ENCODE measurements at places on chromosomes 1 and 21.

GRCh38 chr1:11412141-11412540 is 66.8 kb upstream of the DISP3 start:
- no peak for DNase-seq

GRCh38 chr1:44717653-44718052 is 13.3 kb downstream of the RNU5D-1 start:
- DNase-seq, result no peak

DNA sequence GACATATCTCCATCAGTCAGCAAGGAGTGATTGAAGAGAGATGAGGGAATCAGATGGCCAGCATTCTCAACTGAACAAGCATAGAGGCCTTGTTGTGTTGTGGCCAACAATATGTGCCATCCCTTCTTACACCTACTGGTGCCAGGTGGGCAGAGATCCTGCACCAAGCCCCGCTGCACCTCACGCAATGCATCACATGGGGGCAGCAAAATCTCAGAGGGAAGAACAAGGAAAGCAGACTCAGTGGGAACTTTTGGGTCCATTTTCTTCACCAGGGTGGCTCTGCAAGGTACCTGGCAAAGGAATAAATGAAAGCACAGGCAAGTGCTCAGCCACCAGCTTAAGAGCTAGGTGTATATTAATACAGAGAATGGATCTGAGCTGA is 33.2 kb downstream of the HSD3B2 start:
- DNase-seq, result no peak

DNA sequence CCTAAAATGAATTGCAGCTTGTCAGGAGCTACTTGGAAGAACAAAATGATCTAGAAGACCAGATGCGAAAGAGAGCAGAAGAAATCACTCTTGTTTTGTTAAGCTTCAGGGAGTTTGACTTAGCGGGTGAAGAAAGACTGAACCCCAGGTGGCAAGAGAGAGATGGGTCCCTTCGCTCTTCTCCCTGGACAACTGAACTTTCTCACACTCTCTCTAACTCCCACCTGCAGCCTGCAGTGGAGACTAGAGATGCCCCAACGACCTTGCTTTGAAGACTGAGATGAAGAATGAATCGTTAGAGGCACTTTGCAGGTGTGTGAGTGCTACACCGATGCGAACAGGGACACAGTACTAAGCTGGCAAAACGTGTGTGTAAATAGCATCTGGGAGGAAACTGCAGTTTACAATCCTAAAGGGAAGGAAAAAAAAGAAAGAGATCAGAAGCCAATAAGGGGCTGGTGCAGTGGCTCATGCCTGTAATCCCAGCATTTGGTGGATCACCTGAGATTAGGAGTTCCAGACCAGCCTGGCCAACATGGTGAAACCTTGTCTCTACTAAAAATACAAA is 64.5 kb upstream of the LYST start:
- no peak for DNase-seq

GRCh38 chr1:172906778-172907592 is 143.8 kb downstream of the TNFSF18 start:
- no peak for DNase-seq

DNA sequence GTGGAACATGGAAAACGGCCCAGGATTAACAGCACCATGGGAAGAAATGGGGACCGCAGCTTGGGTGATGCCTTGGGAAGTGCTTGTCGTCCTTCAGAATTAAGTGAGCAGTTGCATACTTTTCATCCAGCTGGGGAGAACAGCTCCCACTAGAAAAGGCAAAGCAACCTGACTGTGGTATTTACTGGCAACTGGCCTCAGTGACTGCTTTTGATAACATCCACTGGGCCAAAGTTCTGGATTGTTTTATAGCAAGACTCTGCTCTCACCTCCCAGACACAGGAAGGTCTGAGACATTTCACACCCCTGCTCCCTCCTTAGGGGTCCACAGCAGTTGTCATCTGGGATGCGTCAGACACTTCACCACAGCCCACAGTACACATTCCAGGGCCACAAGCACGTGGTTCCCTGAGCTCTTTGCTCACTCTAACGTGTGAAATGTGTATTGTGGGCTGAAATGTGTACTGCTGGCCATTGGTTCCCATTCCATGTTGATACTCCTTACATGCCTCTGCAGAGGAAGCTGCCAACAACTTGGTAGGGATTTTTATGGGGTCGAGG is 6.6 kb downstream of the PAPPA2 start:
- DNase-seq, result no peak

GRCh38 chr1:235063068-235063765 is 65.4 kb downstream of the TOMM20 start:
- DNase-seq, result no peak

DNA sequence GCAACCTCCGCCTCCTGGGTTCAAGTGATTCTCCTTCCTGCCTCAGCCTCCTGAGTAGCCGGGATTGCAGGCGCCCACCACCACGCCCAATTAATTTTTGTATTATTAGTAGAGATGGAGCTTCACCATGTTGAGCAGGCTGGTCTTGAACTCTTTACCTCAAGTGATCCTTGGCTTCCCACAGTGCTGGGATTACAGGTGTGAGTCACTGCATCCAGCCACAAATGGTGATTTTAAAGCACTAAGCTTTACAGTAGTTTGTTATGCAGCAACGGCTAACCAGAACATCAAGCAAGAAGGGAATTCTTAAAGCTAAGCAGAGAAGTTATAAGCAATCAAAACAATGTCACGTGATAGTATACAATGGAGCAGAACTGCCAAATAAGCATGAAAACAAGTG is 65.7 kb downstream of the NVL start:
- DNase-seq, result no peak

- no peak for DNase-seq
Observed at GRCh38 chr1:58331156-58331555, 215.4 kb downstream of the OMA1 start.

DNA sequence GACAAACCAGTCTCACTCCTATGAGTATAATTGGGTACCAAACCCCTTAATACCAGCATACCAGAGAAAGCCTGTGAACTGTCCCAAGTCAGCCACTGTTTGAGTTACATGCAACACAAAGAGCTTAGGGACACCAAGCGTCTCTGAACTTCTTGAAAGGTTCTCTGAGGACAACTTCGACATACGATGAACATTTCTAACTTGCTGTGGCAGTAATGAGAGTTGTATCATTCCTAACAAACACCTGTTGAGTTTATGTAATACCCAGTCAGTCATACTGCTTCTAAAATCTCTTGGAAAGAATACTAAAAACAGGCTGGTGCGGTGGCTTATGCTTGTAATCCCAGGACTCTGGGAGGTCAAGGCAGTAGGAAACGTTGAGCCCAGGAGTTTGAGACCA is 18.4 kb downstream of the CCT8 start:
- no peak for DNase-seq

GRCh38 chr1:209510063-209510462 is 73.5 kb upstream of the CAMK1G start:
- DNase-seq, result no peak

GRCh38 chr1:197526736-197527371 is 248.4 kb downstream of the DENND1B start:
- DNase-seq, result peak; percentile 23

DNA sequence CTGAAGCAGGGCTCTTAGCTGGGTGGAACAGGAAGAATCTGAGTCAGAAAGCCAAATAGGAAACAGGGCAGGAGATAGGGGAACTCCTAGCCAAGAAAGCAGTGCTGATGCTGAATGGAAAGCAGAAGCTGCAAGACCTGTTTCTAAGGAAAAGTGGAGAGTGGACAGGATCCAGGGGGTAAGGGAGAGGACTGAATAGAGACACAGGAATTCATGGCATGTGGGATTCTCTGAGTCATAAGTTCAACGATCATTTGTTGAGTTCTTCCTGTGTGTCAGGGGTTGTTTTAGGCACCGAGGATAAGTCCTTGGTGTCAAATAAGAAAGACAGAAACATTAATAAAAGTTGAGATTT is 153.8 kb upstream of the FGGY start:
- DNase-seq, result no peak

- no peak for DNase-seq
Observed at GRCh38 chr1:182643699-182644098, 39.5 kb upstream of the RGS16 start.

DNA sequence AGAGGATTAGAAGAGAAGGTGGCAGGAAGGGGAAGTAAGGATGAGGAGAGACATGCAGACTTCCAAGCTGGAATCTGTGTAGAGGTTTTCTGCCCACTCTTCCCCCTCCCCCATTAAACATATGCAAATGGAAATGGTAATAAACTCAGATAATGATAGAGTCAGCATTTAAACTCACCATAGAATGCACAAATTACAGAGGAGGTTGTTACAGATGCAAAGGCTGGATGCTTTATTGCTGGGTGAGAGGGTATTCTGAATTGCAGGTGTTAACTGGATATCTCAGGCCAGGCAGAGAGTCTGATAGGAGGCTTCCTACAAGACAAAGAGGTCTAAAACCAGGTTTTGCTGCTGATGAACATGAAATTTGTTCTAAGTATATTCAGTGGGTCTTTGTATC is 372.5 kb downstream of the SEC16B start:
- DNase-seq, result no peak

DNA sequence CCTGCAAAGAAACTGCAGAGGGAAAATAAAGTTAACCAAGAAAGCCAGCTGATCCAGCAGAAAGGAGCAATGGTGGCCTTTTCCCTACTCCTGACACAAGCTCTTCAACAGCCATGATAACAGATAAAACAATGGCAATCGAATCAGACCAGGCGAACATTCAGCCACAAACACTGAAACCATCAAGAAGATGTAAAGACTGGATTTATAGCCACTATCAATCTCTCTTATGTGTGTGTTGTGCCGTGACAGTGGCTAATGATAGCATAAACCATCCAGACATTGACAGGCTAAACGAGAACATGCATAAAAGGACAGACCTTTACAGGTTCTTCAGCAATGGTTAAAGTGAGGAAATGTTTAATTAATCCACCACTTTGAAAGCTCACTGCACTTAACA is 78.1 kb upstream of the RAB4A start:
- no peak for DNase-seq

GRCh38 chr1:183543619-183544204 is 46.5 kb downstream of the NCF2 start:
- peak; percentile 42 for DNase-seq

DNA sequence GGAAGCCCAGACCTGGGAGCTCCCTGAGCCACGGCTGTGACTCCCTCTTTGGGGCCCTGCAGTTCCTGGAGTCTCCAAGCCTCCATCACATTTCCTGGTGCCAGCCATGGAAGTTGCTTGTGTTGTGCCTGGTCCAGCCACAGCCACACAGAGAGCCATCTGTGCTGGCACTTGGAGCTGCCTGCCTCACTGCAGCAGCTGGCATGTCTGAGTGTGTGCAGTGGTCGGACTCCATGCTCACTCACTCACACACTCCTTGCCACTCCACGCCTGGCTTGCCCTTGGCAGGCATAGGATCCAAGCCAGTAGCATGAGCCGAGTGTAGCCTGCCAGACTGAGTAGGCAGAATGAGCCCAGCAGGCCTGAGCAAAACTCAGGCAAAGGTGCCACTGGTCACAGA is 516.3 kb upstream of the BEND5 start:
- DNase-seq, result no peak

GRCh38 chr1:220734571-220735326 is 13.4 kb upstream of the MTARC2 start:
- peak; percentile 31 for DNase-seq

DNA sequence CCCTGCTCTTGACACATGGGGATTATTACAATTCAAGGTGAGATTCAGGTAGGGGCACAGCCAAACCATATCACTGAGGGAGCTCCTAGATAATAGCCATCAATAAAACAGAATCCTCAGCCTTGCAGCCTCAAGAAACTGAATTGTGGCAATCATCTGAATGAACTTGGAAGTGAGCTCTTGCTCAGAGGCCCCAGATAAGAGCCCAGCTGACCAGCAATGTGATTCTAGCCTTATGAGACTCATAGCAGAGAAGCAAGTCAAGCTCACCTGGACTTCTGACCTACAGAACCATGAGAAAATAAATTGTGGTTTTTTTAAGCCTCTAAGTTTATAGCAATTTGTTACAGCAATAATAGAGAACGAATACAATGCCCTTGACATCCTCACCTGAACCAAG is 302.5 kb downstream of the LTN1 start:
- DNase-seq, result no peak

GRCh38 chr1:87197641-87198040 is 131.0 kb upstream of the LMO4 start:
- no peak for DNase-seq

GRCh38 chr1:84427250-84428188 is 29.2 kb downstream of the DNASE2B start:
- no peak for DNase-seq

DNA sequence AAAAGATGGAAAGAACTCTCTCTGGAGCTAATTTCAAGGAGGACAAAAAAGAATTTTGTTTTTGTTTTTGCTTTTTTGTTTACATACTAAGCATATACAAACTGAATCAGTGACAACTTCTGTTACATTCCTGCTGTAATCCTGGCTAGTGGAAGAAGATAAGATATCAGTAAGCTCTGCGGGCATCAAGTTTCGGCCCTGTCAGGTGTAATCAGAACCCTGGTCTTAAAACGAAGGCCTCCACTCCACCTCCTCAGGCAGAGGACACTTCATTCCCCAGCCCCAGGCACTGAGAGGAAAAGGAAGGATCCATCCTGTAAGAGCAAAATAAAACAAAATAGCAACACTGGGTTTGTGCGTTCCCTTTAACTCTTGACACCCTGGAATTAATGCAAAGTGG is 88.9 kb upstream of the ARHGAP29 start:
- DNase-seq, result no peak

GRCh38 chr21:16568661-16569060 is 838.9 kb downstream of the USP25 start:
- no peak for DNase-seq

GRCh38 chr1:91596474-91596873 is 95.8 kb downstream of the CDC7 start:
- no peak for DNase-seq

- DNase-seq, result no peak
Observed at GRCh38 chr1:177023726-177024125, 140.8 kb downstream of the ASTN1 start.

DNA sequence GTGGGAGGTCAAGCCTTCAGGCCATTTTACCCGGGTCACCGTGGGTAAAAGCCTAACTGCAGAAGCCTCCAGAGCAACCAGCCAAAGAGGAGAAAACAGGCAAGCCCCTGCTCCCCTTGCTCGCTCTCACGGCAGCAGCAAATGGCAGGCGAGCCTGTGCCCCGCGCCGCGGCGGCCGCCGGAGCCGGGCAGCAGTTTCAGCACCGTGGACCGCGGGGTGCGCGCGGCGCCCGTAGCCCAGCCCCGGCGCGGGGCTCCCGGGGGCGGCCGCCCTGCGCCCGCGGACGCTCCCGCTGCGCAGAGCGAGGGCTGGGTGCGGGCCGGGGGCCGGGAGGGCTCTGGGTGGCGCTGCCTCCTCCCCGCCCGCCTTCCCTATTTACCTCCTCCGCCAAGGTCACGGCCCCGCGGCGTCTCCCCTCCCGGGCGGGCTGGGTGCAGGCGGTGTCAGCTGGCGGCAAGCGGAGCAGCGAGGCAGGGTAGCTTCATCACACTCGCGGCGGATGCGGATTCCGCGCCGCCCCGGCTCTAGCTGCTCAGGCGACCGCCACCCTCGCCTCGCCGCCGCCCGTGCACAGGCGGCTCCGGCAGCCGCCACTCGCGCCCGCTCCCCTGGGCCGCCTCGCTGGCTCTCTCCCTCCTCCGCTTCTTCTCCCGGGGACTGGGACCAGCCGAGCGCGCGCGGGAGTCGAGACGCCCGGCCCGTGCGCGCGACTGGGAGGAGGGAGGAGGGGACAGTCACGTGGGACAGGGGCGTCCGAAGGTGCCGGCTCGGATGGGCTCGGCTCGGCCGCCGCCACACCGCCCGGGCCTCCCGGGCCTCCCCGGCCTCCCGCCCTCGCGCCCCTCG is at the start of gene RGS7:
RGS7 (minus strand) TSS at position 687 of the 847 bp plus-strand sequence.
- peak; percentile 13 for DNase-seq

Measured in NCI-H2227 treated with DMSO at 0.1 percent for 48 hours (cell line).